Esophagus squamous epithelium (tissue), 5 donors: ENCODE measurements at places on chromosomes 1 and 21.

DNA sequence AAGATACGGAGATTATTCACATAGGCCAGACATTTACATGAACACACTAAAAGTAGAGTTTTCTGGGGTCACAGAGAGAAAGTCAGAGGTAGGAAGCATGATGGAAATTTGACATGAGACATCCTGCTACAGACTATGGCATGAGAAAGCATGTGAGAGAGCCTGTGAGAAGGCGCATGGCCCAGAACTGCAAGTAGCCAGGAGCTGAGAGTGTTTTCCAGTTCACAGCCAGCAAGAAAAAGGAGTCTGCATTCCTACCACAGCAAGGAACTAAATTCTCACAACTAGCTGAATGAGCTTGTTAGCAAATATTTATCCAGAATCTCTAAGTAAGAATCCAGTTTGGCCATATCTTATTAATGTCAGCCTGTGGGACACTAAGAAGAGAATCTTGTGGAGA, 673.3 kb downstream of the BRINP3 start:
- no peak for DNase-seq

- DNase-seq = no peak
These were observed 906.9 kb downstream of the ADGRL2 start for GRCh38 chr1:82707681-82708080.

DNA sequence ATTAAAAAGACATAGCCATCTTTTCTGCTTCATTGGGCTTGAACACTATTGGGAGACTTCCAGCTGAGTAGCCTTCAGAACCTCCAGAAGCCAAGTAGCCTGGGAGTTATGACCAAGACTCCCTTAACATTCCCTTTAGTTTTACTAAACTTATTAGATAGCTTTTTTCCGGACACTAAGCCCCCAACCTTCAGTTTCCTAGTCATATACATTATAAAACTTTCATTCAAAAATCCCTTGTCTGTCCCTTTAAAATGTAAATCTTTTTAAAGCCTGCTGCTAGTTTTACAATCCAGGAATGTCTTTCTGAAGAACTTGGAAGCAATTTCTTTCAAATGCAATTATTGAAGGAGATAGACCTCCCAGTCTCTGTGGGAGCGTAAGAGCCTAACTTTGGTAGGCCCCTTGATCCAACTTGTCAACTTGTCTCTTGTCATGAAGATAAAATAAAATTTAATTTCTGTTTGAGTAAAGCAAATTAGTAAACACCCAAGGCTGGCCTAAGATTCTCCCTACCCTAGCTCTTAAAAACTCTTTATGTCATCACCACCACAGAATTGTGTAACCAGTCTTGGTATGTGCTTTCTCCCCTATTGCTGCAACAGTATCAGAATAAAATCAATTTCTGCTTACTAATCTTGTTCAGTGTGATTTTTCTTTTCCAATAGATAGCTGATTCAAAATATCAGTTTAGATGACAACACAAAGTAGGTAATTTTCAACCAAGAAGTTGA, 796.2 kb downstream of the PLA2G4A start:
- DNase-seq = no peak

DNA sequence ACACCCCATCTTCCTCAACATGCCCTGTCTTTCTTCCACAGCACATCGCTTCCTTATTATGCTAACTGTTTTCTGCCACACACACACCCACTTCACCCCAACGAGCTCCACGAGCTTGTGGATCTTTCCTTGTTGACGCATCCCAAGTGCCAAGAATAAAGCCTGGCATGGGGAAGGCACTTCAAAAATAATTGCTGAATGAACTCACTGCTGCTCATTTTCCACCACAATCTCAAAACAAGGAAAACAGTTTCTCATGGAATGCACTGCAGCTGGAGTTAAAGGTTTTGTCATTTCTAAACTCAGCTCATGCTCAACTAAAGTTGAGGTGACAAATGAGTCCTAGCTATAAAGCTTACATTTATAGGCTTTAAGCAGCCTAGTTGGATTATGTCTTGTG, 86.0 kb downstream of the TIAM1 start:
- no peak for DNase-seq

- DNase-seq = no peak
These were observed 30.7 kb downstream of the TUFT1 start for GRCh38 chr1:151570819-151571218.

- DNase-seq = no peak
These were observed 685.7 kb downstream of the ADGRL2 start for GRCh38 chr1:82486468-82486867.

DNA sequence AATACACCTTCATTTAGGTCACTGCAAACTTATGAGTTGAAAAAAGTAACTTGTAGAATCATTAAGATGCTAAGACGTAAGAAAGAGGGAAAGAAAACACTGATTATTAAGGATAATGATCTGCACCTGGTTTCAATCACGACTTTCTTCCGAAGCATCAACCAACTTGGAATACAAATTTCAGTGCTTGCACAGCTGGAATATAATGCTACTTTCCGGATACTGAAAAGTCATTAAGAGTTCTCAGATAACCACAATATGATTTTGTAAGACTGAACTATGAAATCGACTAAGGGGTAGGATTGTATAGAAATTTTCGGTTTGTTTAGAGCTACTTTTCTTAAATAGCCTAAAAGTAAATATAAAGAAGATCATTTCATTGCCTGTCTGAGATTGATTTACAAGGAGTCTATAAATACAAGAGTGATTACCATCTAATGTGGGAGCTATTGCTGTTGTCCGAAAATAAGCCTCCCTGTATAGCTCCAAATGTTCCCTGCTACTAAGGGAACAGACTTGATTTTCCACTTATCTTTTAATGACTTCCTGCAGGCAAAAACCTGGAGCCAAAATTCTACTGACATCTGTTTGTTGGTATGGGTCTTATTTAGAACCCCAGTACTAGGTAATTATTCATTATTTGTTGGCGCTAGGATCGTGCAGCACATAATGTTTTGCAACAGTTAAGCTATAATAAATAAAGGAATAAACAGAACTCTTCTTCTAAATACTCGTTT, 673.3 kb downstream of the KCNT2 start:
- no peak for DNase-seq

- no peak for DNase-seq
These were observed 28.0 kb downstream of the NECAP2 start for GRCh38 chr1:16468558-16468957.

- DNase-seq = no peak
These were observed 2.9 kb downstream of the SARS1 start for GRCh38 chr1:109216662-109217061.

DNA sequence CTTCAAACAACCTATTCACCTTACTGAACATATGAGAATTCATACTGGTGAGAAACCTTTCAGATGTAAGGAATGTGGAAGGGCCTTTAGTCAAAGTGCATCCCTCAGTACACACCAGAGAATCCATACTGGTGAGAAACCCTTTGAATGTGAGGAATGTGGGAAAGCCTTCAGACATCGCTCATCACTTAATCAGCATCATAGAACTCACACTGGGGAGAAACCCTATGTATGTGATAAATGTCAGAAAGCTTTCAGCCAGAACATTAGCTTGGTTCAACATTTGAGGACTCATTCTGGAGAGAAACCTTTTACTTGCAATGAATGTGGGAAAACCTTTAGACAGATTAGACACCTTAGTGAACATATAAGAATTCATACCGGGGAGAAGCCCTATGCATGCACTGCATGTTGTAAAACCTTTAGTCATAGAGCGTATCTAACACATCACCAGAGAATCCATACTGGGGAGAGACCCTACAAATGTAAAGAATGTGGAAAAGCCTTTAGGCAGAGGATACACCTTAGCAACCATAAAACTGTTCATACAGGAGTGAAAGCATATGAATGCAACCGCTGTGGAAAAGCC, 13.2 kb upstream of the EXO5 start:
- DNase-seq = no peak

- DNase-seq = no peak
These were observed 44.5 kb upstream of the ENAH start for GRCh38 chr1:225697428-225697827.

- DNase-seq = no peak
These were observed 38.6 kb downstream of the RNF11 start for GRCh38 chr1:51274676-51275075.

DNA sequence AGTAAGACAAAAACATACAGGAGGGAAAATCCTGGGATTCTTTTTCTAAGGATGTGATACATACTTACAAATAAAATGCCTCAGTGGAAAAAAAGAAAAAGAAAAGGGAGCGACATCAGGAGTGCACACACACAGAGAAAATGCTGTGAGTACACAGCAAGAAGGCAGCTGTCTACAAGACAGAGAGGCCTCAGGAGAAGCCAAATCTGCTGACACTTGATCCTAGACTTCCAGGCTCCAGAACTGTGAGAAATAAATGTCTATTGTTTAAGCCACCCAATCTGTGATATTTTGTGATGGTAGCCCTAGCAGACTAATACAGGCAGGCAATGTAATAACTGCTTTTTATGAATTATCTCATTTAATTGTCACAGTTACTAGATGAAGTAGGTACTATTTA, 17.0 kb upstream of the TRIM45 start:
- DNase-seq = no peak

- no peak for DNase-seq
These were observed 4.6 kb downstream of the PRUNE1 start for GRCh38 chr1:151012684-151013471.

GRCh38 chr1:111570781-111571181, 48.8 kb upstream of the RAP1A start:
- no peak for DNase-seq

GRCh38 chr1:197027359-197027758, 39.7 kb downstream of the F13B start:
- no peak for DNase-seq

- no peak for DNase-seq
These were observed 83.8 kb downstream of the SETD4 start for GRCh38 chr21:35976481-35976880.

- DNase-seq = no peak
These were observed 92.3 kb downstream of the SPATA46 start for GRCh38 chr1:162284206-162284955.

GRCh38 chr1:31879981-31880608, 58.1 kb downstream of the PTP4A2 start:
- DNase-seq = no peak

DNA sequence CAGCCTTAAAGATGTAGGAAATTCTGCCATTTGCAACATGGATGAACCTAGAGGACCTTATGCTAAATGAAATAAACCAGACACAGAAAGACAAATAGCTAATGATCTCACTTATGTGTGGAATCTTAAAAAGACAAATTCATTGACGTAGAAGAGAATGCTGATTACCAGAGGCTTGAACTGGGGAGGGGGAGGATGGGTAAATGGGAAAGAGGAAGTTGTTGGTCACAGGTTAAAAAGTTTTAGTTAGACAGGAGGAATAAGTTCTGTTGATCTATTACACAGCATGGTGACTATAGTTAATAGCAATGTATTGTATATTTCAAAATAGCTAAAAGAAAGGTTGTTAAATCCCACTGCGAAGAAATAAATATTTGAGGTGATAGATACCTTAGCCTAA, 62.8 kb downstream of the PKN2 start:
- no peak for DNase-seq

- no peak for DNase-seq
These were observed 75.9 kb downstream of the CAMTA1 start for GRCh38 chr1:6861075-6861724.

DNA sequence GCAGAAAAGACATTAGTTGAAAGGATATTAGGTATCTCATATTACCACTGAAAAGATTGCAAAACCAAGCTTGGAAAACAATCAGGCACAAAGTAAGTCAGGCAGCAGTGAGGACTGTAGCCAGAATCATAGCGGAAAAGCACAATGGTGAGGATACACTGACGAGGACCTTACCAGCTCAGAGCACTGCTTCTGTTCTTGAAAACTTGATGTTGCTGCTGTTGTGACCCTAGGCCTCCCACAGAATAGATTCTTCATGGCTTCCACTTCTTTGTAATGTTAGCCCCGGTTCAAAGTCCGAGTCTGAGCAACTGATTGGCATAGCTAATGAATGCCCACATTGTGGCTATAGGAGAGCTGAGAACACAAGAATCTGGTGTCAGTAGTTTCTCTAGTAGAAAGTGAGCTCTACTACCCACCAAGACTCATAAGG, 45.2 kb upstream of the LRRC8C start:
- DNase-seq = no peak

DNA sequence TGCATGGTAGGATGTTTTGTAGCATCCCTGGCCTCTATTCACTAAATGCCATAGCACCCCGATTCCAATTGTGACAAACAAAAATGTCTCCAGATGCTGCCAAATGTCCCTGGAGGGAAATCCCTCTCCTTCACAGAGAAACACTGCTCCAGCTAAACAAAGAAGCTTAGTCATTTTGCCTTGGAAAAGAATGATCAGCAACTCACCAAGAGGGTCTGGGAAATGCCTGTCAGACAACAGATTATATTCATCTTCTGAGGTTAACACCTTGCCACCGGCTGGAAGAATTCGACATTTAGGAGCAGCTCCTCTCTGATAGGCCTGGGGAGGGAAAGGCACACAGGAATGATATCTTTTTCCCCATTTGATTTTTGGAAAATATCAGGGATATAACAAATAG, 84.4 kb downstream of the NIBAN1 start:
- no peak for DNase-seq

DNA sequence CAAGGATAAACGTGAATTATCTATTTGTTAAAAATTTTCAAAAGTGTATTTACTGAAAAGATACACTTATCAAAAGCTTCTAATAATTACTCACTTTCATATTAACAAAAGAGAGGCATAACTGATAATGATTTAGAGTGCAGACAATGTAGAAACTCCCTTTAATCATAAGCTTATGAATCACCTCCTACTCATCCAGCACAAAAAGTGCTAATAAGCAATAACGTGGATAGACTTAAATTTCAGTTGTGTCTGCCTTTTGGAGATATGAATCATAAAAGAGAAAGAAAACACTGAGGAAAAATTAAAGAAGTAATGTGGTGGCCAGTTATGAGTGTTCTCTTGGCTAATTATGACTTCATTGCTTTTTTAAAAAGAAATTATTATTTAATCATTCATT, 827.6 kb upstream of the B3GALT2 start:
- DNase-seq = no peak

- DNase-seq = no peak
These were observed 47.5 kb upstream of the PLA2G2C start for GRCh38 chr1:20233866-20234265.
